ENCODE measurements at places on chromosomes 16 and 17.
A peak's percentile ranks its signal among the peaks of the same experiment; 100 is the strongest.

DNA sequence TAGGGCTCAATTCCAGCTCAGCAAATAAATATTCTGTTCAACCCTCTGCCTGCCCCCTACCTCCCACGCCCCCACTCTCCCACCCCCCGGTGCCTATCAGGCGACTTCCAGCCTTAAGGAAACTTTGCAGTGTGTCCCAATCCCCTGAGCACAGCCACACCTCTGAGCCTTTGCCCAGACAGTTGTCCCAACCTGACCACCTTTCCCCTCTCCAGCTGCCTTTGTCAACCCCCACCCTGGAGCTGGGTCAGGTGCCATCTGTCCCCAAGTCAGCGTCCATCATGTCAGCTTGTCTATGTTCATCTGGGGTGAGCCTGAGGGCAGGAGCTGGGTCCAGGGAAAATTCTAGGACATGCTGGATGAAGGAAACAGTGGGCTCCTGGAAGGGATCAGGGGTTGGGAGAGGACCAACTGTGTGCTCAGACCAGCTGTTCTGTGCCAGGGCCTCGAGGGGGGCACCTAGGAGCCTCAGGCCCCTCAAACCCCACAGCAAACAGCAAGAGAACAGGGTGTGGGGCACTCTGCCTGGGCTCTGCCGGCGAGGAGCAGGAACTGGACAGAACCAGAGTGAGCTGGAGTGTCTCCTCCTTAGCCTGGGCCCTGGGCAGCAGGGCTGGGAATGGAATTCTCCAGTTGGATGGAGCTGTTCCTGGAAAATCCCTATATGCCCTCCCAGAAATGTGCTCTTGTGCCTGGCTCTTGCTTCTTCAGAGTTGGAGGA is 17.8 kb downstream of the CDH16 start:
- DNase-seq: no peak

GRCh38 chr16:70750893-70751467 is 50.0 kb downstream of the VAC14 start:
- DNase-seq: no peak

GRCh38 chr16:86244936-86245335 is 265.4 kb upstream of the FOXF1 start:
- DNase-seq: no peak

- peak; percentile 62 for DNase-seq
Observed at GRCh38 chr16:48596326-48596725, 13.7 kb downstream of the N4BP1 start.

DNA sequence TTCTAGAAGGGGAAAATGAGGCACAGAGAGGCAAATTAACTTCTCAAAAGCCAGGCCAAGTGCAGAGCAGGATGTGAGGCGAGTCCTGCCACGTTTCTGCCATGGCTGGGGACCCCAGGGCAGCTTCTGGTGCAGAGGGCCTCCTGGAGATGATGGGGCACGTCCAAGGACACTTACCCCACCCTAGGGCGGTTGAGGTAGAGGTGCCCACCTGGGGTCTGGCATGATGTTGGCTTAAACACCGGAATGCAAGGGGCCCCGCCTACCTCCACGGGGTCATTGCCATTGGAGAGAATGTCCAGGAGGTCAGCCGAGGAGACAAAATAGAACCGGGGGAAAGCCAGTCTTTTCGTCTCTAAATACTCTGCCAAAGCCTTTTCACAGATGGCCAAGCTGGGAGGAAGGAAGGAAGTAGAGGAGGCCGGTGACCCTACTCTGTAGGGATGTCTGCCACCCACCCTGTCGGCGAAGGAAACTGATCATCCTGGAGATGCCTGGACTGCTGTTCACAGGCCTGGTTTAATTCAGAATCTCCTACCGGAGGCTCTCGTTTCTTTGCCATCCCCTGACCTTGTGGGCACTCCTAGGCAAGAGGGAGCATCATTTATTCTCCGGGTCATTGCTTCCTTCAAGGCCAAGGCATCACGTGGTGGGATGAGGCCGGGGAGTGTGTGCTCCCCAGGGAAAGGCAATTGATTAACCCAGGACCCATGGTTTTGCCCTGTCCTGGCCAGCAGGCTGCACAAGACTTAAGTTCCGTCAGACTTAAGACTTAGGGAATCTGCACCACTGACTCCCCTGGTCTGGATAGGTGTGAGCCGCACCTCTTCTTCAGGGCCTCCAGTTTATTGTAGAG is 70.5 kb downstream of the DNAH17 start:
- DNase-seq: no peak

- DNase-seq: no peak
Observed at GRCh38 chr16:84159007-84159406, 13.9 kb downstream of the DNAAF1 start.

DNA sequence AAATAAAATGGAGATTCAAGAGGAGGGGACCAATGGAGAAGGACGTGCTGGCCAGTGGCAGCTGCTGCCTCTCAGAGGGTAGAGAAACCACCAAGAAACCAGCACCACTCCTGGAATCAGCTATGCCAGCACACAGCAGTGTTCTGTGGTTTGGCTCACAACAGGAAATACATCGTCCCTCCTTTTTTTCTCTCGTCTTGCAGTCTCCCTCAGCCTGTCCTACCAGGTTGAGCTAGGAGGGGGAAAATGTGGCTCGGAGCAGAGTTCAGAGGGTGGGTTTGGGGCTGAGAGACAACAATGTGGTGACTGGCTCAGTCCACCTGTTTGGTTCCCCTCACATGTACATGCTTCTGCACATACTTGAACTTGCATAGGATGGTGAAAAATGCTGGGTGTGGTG is 19.9 kb upstream of the SLC16A5 start:
- peak; percentile 50 for DNase-seq

All from activated CD4-positive, alpha-beta T cell treated with anti-CD3 and anti-CD28 coated beads, Interleukin-2, amount 50 U/mL, for 48 hours (primary cell).